Karpas-422 (cell line): ENCODE measurements at places on chromosomes 3 and 15.

DNA sequence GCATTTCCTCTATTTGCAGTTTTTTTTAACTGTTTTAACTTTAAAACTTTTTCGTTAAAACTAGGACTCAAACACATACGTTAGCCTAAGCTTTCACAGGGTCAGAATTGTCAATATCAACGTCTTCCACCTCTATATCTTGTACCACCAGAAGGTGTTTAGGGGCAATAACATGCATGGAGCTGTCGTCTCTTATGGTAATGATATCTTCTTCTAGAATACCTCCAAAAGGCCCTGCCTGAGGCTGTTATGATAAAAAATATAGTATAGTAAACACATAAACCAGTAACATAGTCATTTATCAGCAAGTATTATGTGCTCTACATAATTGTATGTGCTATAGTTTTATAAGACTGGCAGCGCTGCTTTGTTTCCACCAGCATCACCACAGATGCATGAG lies 76.3 kb upstream of the MLF1 start:
- no peak for DNase-seq

GRCh38 chr15:60275624-60276023 lies 122.2 kb downstream of the ANXA2 start:
- DNase-seq = no peak

- peak; percentile 61 for DNase-seq
Measured at GRCh38 chr3:18988614-18989229, 159.6 kb upstream of the KCNH8 start.

- DNase-seq = no peak
Measured at GRCh38 chr3:31937225-31937624, 43.8 kb downstream of the OSBPL10 start.

DNA sequence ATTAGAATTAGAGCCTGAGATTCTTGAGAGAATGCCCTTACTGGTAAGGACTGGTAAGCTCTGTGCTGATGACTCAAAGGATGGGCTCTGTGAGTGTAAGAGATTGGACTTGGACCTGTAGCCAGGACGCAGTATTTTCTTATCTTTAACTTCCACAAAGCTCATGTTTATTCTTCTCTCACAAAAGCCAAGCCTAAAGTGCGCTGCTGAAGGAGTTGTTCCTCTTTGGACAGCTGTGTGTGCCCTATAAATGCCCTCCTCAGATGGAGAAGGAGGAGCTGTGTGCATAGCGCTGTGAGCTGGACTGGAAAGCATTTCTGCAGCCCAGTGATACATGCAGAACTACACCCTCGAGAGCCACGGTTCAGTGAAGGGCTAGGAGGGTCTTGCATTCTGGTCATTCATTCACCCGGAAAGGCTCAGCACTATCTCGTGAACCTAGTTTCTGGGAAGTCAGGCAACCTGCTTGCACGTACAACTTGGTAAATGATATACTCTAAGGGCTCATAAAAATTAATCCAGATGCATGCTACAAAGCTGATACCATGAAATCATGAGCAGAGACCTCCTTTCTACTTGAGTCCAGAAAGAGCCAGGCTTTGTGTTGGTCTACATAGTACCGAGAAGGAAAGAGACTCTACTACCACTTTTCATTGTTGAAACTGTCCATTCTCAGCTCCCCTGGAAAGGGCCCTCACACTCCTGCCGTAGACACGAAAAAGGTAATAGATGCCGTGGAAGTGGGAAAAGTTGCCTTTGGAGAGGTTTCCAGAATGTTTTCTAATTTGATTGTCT lies 103.0 kb upstream of the TBL1XR1 start:
- no peak for DNase-seq

DNA sequence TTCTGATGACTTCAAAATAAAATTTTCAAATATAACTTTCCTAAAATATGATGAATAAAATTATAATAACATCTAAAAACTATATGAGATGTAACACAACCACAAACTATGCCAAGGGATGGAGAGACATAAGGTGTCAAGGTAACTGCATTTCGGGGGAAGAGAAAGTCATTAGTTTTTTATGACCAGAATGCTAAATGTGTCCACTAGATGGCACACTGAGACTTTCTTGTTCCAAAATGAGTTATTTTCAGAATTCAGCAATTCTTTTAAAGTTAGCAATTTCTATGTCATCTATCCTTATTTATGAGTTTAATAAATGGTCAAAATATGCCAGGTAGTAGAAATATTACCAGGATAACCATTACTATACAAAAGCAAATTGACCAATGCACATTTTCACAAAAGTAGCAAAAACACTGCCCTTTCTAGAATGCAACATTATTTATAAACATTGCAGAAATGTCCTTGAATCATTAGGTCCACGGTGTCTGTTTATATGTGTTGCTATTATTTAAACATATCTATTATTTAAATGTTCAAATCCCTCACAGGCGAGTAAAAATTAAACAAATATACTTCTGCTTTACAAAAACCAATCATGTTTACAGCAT lies 374.2 kb downstream of the PLCL2 start:
- peak; percentile 83 for DNase-seq

DNA sequence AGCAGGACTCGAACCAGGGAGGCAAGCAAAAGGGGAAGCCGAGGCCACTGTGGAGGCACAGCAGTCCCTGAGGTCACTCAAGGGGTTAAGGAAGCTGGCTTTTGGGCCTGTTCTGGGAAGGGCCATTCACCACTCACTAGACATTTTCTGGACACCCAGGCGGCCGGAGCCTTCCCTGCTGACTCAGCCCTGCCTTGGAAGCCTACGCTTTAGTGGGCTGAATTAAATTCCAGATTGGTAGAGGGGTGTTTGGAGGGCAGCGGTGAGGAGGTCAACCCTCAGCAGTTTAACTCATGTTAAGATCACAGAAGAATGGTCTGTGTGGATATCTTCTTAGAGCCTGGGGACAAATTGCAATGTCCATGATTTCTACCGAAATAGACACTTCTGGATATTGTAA lies 152.8 kb downstream of the GABRG3 start:
- no peak for DNase-seq

DNA sequence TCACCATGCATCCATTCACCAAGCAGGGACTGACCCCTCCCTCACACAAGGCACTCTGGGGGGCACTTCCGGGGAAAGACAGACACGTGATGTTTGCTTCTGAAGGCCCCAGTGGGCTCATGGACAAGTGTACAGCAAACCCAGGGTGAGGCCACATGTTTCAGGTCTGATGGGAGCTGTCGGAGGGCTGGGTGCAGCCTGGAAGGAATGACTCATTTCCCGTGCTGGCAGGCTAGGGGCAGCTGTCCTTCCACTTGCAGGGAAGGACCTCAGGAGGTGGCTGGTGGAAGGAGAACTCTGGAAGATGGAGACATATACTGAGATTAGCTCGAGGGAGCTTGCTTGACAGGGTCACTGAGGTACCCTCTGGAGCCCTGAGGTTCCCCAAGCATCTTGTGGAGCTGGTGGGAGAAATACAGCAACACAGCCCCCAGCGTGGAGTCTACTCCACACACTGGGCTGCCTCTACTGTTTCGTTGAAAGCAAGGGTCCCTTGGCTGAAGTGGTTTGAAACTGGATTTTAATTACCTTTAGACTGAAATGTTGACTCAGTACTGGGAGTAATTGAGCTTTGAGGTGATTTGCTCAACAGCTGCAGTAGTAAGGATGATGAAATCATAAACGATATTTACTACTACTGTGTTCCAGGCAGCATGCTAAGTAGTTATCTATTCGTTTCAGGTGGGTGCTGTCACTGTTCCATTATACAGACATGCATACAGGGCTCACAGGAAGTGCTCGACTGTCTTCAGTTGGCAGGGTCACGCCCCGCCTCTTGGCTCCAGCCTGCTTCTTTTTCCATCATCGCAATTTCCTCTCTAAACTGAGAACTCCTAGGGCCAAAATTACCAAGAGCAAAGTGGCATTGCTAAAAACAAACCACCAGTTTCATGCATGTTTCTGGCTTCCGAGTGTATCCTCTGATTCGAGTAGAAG lies 230.4 kb downstream of the ADAMTS17 start:
- no peak for DNase-seq

DNA sequence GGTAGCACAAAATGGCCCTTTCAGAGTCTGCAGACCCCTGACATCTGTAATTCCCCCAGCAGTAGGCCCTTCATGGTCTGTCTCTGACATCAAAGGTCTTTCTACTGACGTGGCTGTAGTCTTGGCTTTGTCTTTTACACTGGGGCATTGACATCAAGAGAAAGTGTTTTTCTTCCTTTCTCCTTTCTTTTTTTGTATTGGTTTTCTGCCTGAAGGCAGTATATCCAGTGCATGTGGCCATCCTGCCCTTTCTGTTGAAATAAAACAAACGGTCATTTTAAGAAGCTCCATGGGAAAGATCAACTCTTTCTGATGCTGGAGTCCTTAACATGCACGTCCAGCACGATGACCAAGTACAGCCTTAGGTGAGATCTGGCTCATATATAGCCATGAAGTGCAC lies 106.8 kb upstream of the SAMMSON start:
- DNase-seq = no peak

GRCh38 chr3:112610121-112610520 lies 30.8 kb downstream of the CCDC80 start:
- DNase-seq = no peak

DNA sequence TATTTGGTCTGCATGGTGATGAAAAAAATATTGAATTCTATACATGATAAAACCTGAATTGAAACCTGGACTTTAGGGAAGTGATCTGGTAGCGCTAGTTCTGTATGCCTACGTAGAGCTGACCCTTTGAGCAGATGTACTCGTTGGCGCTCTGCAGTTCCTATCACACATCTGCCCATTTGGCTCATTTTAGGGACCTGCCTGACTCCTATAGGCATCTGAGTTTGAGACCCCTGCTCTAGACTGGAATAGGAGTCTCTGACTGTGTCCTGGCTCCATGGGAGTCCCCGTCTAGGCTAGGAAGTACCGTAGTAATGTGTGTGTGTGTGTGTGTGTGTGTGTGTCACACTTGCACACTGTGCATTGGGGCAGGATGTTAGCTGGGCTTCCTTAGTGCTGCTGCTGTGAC lies 21.2 kb downstream of the STARD5 start:
- peak; percentile 59 for DNase-seq

GRCh38 chr3:71850654-71851053 lies 65.7 kb upstream of the PROK2 start:
- no peak for DNase-seq
